ENCODE measurements at places on chromosomes 5 and 9.

GRCh38 chr9:4382722-4383317 is 83.0 kb upstream of the GLIS3 start:
- DNase-seq: no peak

DNA sequence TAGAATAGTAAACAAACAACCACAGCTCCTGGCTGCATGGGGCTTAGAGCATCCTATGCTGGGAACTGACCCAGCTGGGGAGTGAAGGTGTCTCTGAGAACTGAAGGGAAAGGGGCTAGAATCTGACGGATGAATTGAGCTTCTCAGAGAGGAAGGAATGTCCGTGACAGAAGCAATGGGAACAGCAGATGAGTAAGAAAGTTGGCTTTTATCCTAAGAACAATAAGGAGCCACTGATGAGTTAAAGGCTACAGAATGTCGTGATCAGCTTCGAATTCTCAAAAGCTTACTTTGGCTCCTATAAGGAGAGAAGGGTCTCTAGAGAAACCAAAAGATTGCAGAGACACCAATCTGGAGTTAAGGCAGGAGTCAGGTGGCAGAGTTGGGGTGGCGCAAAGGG is 52.6 kb downstream of the EBF1 start:
- DNase-seq: no peak

DNA sequence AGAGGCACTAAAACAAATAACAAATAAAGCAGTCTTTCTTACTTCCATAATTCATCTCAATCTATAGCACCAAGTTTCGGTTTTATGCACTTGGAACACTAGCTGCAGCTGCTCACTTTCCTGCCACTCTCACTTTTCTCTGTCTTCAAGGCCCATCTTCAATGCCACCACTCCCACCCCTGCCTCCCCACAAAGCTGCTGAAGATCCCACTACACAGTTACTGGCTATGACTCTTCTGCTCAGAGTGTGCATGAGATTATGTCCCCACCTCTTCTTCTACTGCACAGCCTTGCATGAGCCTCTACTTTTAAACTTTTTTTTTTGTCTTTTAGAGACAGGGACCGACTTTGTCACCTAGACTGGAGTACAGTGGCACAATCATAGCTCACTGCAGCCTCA is 77.4 kb downstream of the SAXO1 start:
- no peak for DNase-seq

DNA sequence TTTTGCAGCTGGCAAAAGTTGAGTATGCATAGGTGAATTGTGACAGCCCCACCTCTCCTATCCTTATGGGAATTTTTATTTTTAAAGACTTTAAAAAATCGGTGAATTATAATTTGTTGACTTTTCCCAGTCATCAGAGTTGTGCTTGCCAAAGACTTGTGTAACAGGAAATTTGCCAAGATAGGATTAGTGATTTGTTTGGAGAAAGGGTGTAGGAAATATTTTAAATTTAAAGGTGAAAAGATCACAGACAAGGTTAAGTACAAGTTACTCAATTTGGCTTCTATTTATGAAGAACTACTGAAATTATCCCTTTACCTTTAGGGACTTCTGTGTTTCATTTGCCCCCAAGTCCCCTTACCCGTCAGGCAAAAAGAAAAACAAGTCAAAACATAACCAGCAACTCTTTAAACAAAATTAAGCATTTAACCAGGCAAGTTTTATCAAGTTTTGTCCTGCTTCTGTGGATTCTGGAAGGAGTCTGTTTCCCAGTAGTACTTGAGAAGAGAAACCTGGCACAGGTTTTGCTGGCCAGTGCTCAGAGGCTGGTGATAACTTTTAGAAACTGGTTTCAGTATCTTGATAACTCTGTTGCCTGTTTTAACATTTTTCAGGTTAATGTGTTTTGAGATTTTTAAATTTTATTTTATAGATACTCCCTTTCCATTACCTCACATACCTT is 285.4 kb downstream of the MAST4 start:
- DNase-seq: no peak

DNA sequence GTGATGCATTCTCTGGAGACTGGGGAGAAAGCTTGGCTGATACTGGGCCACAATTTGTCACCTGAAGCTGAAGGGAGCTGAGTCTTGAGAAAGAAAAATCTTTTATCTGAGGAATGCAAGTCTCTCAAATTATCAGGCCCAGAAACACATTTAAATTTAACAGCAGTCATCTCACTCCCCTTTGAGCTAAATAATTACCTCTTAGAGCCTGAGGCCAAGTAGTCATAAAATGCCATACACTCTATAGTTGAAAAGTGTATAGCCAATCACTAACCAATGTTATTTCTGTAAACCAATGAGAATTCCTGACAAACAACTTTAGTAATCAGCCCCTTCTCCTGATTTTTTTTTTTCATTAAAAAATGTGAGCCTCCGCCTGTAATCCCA is 32.7 kb upstream of the DAPK1 start:
- DNase-seq: no peak

DNA sequence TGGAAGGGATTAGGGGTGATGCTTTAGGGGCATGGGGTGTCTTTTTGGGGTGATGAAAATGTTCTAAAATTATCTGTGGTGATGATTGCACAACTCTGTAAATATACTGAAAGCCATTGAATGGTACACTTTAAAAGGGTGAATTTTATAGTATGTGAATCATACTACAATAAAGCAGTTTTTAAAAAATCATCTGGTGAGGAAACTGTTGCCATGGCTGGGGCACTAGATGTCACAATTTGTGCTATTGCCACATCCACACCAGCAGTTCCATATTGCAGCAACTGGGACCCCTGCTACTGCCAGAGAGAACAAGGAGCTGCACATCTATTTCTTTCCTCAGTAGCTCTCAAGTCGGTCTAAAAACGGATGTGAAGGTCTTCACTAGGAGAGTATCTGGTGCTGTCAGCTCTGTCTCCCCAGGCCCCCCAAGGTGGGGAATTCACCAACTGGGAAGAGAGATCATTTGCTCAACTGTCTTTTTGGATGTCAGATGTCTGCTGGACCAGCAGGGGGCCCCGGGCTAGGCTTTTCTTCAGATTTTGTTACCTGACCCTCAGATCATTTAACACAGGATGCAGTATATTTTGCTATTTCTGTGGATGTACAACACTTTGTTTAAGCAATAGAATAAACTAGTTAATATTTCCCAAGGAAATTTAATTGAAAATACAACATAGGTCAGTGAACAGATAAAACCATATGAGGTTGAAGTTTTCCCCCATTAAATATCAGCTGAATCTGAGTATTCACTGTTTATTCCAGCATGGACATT is 13.2 kb downstream of the CMYA5 start:
- DNase-seq: peak; percentile 39

- no peak for DNase-seq
These were observed 322.4 kb upstream of the GRAMD2B start for GRCh38 chr5:126100767-126101166.

DNA sequence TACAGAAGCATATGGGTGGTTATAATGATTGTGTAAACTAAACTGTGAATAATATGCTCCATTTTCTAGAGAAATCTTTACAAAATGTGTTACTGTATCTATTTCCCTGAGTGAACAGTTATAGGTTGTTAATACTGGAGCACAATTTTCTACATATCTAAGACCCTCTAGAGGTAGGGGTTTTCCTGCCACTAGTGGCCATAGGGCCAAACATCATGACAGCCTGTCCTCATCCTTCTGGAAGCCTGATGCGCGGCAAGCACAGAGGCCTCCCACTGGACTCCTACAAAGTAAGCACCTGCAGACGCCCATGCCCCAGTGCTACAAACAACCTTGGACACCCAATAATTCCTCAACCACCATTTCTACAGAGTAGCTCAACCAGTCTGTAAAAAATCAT is 1.9 kb upstream of the SNX18 start:
- DNase-seq: no peak

- no peak for DNase-seq
These were observed 11.6 kb downstream of the KLHL3 start for GRCh38 chr5:137724251-137724650.

DNA sequence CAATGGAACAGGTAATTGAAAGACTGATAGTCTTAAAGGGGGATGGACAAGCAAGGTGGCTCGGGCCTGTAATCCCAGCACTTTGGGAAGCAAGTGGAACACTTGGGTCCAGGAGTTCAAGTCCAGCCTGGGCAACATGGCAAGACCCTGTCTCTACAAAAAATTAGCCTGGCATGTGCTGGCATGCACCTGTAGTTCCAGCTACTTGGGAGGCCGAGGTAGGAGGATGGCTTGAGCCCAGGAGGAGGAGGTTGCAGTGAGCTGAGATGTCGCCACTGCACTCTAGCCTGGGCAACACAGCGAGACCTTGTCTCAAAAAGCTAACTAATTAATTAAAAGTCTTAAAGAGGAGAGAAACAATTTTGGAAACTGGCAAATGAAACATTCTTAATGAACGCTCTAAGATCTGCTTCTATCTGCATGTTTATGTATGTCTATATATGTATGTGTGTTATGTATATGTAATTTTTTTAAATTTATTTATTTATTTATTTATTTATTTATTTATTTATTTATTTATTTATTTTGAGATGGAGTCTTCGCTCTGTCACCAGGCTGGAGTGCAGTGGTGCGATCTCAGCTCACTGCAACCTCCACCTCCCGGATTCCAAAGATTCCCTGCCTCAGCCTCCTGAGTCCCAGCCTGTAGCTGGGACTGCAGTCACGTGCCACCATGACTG is 80.6 kb downstream of the SFXN1 start:
- no peak for DNase-seq

DNA sequence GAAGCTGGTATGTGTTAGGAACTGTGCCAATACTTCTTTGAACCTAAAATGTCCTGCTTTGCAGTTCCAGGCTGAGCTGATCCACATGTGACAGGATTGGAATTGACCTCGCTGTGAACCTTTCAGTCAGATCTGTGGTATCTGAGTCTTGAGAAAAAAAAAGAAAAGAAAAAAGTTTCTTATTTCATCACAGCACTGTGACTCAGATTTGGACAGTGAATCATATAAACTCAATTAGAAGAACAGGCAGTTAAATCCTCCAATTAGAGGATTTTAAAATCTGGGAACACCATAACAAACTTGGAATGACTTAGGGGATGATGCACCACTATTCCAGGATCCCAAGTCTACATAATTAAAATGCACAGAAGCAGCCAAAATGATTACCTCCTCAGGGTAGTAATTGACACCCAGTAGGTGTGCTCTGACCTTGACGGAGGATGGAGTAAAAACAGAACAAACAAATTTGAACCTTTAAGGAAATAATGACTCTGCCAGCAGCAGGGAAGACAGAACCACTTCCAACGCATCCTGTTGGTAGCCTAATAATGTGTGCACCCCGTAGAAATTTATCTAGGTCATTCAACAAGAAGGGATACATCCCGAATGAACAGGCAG is 57.8 kb upstream of the RAI14 start:
- DNase-seq: no peak

- no peak for DNase-seq
These were observed 20.3 kb upstream of the MATR3 start for GRCh38 chr5:139273322-139273571.

DNA sequence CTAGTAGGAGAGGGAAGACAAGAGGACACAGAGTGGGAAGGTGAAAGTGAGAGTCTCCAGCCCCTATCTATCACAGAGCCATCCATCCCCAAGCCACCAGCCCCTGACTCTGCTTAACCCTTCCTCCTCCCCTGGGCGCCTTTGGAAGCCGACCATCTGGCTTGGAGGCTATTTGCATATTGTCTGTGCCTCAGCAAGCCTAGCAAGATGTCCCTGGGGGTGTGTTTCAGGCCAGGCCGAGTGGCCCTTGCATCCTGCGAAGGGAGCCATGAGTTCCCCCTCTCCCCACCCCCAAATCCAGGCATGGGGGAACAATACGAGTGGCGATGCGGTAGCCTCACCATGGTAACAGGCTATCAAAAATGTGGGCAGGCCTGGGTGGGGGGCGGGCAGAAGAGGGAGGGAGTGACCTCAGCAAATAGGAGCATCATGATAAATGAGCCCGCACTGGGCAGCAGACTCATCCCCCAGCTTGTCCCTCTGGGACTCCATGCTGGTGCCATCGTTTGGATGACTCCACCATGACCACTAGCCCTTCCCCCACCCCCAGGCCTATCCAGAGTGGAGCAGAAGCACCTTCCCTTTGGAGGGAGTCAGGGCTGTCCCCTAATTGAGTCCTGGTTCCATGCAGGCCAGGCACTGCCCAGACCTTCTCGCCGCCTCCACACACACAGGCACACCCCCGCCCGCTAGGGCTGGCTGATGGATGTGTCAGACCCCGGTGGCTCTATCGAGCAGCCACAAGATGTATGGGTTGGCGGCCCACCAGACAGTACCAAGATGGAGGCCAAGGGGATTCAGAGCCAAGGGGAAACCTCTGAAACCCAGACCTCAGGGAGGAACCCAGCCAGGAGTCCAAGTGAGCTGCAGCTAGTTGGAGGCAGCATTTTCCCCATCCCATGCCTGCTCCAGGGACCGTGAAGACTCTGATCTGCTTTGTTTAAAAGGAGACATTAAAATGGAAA is 14.6 kb downstream of the URM1 start:
- no peak for DNase-seq

- no peak for DNase-seq
These were observed 112.2 kb downstream of the GABBR2 start for GRCh38 chr9:98596486-98596885.

GRCh38 chr5:123875561-123876275 is 363.7 kb downstream of the CSNK1G3 start:
- no peak for DNase-seq

GRCh38 chr5:10424124-10424731 is 17.5 kb upstream of the ROPN1L start:
- DNase-seq: no peak

DNA sequence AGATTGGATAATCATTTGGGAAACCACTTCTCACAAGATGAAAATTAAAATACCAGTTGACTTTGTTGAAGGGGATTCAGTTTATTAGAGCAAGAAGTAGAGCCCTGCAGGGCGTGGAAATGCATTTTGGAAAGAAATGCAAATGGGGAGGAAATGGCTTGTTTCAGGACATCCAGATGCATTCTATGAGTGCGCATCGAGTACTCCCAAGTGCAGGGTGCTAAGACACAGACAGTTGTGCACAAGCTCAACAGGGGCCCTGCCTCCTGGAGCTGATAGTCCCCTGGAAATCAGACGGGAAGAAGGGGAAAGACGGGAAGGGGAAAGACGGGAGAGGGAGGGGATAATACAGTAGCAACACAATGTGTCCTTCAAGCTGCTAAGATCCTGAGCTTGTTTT is 64.0 kb downstream of the NSUN2 start:
- DNase-seq: no peak

DNA sequence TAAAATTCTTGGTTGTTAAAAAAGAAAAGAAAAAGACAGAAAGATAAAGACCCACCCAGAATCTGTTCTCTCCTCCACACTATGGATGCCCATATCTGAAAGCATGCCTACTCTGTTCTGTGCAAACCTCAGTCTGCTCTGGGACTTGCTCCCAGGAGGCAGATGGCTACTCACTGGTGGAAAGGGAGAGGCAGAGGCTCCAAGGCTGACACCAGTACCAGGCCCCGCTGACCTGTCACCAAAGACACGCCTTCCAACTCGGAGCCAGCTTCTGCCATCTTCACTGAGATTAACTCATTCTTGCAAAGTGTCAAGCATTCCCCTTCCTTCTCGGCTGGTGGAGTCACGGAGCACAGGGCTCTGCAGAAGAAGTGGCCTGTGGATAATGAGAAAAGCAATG is 21.6 kb downstream of the SH3TC2 start:
- no peak for DNase-seq
